ENCODE measurements at places on chromosomes 1 and 21.

GRCh38 chr21:42174173-42174572, 44.8 kb upstream of the ABCG1 start:
- no peak for DNase-seq

- peak; percentile 16 for DNase-seq
Measured at GRCh38 chr1:220012259-220012658, 34.0 kb downstream of the EPRS1 start.

DNA sequence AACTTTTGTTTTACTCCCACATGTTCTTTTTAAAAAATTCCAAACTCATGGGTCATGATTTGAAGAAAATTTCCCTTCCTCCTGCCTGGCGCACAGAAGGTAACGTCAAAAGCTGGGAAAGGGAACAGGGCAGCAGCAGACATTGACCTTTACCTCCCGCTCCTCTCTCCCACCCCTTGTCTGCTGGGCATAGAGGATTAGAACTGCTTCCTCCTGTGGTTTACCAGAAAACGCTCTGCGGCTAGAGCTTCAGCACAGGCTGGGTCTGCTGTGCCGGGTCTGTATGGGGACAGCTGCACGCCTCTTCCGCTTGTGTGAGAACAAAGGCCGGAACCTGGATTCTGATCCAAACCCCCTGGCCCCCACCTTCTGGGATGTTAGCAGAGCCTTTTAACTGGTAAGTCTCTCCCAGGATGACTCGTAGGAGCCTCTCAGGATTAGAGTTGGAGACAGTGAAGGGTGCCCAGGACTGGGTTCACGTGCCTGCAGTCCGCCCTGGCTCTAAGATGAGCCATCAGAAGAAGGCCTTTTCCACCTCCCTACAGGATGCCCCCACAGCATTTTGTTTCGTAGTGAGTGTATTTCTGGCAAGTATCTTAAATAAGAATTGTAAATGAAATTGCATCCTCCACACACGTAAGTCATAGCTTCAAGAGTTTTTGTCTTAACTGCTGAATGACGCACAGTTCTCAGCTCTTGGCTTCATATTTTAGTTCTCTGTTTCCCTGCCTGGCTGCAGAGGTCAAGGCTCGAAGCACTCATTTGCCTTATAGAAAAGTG, 5.2 kb downstream of the H6PD start:
- DNase-seq: no peak

GRCh38 chr1:74733604-74734484, 892 bp downstream of the TYW3 start:
- peak; percentile 76 for DNase-seq

- DNase-seq: peak; percentile 20
Measured at GRCh38 chr21:43712268-43712942, 6.5 kb upstream of the PDXK start.

- DNase-seq: no peak
Measured at GRCh38 chr1:45621895-45622523, 1.8 kb downstream of the CCDC17 start.

DNA sequence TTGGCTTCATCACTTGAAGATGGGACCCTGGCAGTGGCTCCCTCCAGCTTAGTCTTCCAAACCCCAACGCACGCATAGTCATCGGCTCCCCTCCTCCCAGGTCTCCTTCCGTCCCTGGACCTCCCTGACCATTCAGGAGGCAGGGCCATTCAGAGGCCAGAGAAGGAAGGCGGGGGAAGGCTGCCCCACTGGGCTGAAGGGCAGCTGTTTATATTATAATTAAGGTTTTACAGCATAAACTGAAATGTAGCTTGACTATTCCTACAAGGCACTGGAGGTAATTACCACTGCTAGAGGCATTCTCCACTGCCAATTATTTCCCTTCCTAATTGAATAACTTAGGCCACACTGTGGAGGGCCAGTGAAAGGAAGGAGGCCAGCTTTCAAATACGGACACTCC, 170.6 kb upstream of the PROX1 start:
- no peak for DNase-seq

DNA sequence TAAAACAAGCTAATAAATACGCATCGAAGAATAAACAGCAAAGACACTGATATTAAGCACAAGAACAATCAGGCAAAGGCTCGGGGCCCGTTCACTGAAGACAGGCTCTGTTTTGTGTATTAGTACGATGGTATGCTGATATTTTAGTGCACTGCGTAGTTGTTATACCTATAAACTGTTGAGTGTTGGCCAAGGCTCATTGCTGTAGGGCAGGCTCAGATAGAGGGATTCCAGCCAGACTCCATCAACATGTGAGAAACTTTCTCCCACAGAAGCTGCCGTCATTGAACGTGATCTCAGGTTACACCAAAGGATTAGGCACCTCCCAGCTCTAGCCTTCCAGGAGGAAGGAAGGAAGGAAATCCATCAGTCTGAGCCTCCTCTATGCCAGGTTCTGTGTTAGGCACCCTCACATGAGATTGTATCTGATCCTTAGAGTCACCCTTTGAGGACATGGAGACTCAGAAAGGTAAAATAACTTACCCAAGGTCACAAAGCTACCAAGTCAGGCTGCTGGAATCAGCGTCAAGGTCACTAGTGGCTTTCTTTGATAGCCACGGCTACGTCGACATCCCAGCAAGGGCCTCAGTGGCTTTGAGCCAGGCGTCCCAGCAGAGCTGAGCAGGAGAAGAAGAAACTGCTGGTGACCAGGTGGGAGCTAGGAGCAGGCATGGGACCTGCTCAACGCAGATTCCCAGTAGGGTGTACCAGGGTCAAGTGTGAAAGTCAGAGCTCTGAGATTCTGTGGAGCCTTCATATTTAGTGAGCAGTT, 14.8 kb downstream of the BCAR3 start:
- no peak for DNase-seq

- no peak for DNase-seq
Measured at GRCh38 chr1:3393987-3394920, 60.2 kb upstream of the ARHGEF16 start.

- no peak for DNase-seq
Measured at GRCh38 chr1:19373211-19374082, 61.3 kb downstream of the SLC66A1 start.

DNA sequence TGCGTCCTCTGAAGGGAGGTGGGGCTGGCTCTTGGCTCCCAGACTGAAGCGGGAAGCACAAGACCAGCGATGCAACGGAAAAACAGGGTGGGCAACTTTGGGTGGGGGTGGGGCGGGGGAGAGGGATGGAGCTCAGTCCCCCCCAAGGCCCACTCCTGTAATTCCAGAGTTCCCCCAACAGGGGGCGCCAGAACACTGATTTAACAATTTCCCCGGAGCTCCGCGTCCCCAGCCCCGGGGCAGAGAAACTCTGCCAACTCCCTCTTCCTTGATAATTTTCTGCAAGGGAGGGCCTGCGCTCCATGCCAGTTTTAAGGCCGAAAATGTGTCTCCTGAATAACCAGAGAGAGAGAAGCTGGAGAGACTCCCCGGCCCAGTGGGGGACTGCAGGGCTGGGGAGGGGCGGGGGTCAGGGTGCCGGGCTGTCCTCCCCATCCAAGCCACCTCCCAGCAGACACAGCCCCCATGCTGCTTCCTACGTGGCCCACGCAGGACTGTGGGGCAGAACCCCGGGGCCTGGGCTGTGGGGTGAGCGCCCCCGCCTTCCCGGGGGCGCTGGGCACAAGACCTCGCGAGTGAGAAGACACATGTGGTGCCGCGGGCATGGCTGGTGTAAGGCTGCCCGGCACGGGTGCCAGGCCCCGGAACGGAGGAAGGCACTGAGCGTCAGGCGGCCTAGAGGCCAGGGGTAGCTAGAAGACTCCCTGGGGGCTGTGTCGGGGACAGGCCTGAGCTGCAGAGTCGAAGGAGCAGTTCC, 51.4 kb downstream of the KIF21B start:
- DNase-seq: peak; percentile 74
